ENCODE measurements at places on chromosomes 16 and 17.

- DNase-seq: peak; percentile 27
These were observed 174.2 kb upstream of the FAM20A start for GRCh38 chr17:68775318-68775717.

GRCh38 chr16:76235426-76235825 lies 41.8 kb upstream of the CNTNAP4 start:
- DNase-seq: no peak

DNA sequence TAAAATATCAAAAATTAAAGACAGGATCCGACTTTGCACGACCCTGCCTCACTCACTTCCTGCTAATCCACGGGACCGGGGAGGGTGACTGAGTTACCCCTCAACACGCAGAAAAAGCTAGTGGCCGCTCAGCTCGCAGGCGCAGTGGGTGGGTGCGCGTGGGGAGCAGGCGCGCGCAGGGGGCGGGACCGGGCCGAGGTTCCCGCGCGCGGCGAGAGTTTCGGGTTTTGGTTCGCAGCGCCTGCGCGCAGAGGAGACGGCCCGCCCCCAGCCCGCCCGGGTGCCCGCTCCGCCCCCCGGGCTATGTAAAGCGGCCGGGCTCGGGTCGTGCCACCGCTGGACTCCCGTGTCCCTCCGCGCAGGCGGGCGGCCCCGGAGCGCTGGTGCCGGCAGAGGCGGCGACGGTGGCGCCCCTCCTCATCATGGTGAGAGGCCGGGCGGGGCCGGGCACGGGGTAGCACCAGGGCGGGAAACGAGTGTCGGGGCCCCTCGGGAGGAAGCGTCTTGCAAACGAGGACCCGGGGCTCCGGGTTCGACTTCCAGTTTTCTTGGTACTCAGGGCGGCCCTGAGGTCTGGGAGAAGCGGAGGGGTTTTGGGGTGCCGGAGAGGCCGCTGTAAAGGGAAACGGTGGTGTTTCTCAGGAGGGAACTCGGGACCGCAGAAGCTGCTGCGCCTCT lies at the start of gene CNP:
TSS of gene CNP (plus strand) at position 333 of the 678 bp plus-strand sequence. CDS start at position 423, 90 bp downstream.
- DNase-seq: peak; percentile 95

GRCh38 chr17:32318071-32318470 lies 23.9 kb downstream of the C17orf75 start:
- no peak for DNase-seq

DNA sequence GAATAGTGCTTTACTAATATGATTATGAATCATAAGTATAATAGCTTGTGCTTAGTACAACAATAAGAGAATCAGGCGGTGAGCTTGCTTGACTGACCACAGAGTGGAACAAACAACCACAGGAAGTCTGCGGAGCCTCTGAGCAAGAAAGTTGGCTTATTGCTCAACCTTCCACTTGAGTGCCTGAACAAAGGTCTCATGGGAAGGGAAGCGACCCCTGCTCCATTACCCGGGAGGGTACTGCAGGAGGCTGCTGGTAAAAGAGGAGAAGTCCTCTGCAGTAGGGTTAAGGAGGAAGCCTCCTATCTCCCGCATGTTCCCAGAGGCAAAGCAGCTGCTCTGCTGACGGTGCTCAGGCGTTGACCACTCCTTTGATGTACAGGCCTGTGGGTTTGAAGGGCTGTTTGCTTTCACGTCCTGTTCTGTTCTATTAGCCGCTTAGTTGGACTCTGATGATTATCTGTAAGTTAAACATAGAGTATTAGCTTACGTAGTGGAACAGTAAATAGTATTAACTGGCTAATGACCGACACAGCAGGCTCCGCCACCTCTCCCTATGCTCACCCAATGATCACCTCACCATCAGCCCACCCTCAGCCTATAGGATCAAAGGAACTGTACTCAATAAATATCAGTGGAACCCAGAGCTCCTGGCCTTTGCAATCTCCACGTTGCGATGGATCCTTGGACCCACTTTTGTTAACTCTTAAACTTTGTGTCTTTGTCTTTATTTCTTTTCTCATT lies 17.5 kb downstream of the ALOX15B start:
- DNase-seq: peak; percentile 78

- DNase-seq: no peak
These were observed 27.3 kb downstream of the NGFR start for GRCh38 chr17:49522357-49522890.

DNA sequence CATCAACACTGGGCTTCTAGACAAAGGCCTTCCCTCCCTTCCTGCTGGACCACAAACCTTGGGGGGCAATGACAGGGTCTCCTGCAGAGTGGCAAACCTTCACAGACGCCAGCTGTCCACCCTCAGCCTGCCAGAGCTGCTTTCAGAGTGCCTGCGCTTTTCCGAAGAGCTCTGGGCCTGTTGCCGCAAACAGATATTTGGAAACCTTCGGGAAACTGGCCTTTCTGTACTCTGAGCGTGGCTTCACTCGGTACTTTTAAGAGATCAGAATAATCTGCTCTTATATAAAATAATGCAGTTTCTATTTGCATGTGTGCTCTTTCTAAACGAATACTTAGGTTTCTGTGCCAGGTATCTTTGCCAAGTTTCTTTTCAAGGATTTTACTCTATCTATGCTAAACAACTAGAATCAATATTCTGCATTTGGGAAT lies 152.1 kb upstream of the CHMP6 start:
- no peak for DNase-seq

- peak; percentile 90 for DNase-seq
These were observed 124.8 kb downstream of the ABCC1 start for GRCh38 chr16:16073891-16074881.

DNA sequence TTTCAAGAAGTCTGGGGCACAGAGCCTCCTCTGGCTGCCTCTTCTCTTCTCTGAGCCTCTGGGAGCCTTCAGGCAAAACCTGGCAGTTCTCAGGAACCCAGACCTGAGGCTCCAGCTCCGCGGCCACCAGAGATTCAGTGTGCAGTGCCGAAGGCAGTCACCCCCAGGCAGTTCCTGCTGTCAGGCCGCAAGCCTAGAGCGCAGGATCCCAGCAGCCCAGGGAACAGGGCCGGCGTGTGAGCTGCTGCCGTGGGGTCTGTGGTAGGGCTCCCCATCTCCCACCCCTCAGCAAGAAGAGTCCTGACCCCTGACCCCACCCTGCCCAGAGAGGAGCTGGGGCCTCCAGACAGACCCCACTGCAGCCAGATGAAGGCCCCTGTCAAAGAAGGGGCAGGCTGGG lies 78.2 kb downstream of the AMFR start:
- no peak for DNase-seq

- DNase-seq: no peak
These were observed 6.9 kb upstream of the KRT19 start for GRCh38 chr17:41534899-41535546.

GRCh38 chr16:31438414-31438813 lies 4.2 kb downstream of the ZNF843 start:
- DNase-seq: no peak

DNA sequence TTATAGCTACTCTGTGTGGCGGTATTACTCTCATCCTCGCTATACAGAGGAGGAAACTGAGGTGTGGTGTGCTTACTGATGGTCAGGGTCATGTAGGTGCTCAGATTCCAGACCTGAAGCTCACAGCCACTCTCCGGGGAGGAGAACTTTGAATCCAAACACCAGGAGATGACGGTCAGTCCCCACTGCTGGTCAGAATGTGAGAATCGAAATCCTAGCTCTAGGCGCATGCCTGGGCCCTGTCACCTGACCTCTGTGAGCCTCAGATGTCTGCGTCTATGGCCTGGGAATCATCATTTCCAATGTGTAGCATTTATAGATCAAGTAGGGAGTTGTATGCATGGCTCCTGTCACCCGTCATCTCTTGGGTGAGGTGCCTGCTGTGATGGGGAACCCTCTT lies 317.4 kb downstream of the SNX29 start:
- DNase-seq: no peak

DNA sequence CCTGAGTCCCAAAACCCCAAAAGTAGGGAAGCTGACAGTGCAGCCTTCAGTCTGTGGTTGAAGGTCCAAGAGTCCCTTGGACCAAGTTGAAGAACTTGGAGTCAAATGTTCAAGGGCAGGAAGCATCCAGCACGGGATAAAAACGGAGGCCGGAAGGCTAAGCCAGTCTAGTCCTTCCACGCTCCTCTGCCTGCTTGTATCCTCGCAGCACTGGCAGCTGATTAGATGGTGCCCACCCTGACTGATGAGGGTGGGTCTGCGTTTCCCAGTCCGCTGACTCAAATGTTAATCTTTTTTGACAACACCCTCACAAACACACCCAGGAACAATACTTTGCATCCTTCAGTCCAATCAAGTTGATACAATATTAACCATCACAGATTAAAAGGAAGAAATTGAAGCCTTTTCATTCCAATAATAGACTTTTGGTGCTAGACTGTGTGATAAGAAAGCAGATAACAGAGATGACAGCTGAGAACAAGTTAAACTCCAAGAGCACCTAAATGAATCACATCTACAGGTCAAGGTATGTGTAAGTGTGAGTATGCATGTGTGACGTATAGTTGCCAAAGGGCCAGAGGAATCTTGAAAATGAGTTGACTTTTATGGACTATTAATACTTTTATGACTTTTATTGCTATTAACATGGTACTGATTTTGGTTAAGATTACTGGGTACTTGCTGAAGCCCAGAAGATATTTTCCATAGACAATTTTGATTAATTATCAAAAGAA lies 933.5 kb upstream of the SOX9 start:
- no peak for DNase-seq

GRCh38 chr16:73280388-73280787 lies 232.5 kb upstream of the ZFHX3 start:
- no peak for DNase-seq

DNA sequence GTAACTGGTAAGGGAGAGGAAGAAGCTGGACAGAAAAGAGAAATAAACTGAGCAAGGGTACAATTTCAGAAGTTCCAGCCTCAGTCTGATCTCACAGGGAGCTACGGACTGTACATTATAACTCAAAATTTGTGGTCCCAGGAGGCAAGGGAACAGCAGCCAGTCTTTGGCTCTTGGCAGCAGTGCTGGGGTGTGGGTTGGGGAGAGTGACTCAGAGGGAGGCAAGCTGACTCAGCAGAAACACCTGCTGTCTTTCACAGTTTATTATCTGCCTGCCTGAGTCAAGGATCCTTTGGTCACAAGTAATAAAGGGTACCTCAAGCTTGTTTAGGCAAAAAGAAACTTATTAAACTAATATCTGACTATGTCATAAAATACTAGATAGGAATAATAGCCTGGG lies 73.5 kb upstream of the KIF2B start:
- no peak for DNase-seq

- peak; percentile 24 for DNase-seq
These were observed 87.5 kb downstream of the RPTOR start for GRCh38 chr17:80632046-80632581.

GRCh38 chr16:24124291-24124690 lies 131.8 kb upstream of the CACNG3 start:
- no peak for DNase-seq

- no peak for DNase-seq
These were observed 5.8 kb downstream of the KRT10 start for GRCh38 chr17:40816569-40816968.

DNA sequence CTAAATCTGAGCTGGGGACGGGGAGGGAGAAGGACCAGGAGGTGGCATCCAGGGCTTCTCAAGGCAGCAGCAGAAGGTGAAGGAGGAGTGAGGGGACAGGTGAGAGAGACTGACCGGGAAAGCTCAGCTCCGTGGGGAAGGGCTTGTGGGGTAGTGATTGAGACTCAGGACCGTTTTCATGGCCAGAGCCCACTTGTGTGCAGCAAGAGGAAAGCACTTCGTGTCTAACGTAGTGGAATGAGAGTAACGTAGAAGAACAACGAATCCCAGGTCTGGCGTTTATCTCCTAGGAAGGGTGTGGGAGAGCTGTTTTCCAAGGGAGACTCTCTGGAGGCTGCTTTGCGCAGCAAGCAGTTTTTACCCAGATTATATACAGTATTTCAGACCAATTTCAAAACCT lies 1.3 kb upstream of the CDH3 start:
- DNase-seq: no peak
